ENCODE measurements at places on chromosomes 6 and 20.

DNA sequence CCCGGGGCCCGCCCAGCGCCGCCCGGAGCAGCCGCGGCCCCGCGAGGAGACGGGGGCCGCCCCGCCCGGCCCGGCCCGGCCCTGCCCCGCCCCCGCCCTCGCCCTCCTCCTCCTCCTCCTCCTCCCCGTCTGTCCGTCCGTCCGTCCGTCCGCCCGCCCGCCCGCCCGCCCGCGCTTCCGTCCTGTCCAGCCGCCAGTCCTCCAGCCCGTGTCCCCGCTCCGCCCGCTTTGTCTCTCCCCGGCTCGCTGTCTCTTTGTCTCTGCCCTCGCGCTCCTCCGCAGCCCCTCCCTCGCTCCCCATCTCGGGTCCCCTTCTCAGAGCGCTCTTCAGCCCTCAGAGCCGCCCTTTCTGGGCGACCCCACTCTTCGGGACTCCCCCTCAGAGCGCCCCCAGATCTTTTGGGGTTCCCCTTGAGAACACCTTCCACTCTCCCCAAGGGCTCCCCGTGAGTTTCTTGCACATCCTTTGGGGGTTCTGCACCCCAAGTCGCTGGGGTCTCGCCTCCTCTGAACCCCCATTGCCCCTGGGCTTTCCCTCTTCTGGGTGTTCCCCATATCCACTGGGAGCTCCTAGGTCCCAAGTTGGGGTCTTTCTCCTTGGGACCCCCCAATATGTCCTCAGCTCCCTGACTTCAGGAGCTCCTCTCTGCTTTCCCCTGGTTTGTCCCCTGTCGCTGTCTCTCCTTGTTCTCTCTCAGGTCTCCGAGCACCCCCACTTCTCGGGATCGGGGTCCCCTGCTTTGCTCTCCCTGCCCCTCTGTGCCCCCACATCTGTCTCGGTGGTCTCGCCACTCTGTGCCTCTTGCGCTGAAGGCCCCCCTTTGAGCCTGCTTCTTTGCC is 79.5 kb upstream of the MYL9 start:
- peak; percentile 50 for DNase-seq

DNA sequence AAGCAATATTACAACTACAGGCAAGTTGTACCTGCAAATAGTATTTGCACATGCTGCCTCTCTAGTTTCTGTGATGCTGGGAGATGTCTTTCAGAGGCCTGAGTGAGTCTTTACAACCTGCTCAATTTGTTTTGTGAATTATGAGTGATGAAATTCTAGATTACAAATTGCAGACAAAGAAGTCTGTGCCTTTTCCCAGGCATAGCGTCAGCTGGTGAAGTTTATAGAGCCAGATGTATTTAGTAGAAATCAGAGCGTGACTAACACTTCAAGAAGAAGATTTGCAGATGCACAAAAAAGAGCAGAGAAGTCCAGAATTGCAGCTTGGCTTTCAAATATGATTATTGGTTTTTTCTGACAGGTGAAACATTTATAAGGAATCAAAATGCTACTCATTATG is 289.9 kb downstream of the PLCB1 start:
- DNase-seq, result no peak

DNA sequence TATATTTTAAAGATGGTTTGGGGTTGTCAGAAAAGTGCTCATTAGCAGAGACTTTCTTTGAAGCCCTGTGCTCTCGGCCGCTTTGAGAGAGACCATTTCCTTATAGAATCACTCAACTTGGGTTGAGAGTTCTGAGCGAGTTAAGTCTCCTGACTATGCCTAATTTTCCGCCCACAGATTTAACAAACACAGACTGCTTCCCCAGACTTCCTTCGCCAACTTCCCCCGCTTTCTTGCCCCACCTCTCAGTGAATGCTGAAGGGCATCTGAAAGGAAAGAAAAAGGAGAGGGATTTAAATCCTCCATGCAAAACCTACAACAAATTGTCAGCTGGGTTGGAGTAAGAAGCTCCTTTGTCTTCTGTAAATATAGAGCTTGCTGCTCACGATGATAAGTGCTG is 224.0 kb downstream of the EYA2 start:
- DNase-seq, result no peak

DNA sequence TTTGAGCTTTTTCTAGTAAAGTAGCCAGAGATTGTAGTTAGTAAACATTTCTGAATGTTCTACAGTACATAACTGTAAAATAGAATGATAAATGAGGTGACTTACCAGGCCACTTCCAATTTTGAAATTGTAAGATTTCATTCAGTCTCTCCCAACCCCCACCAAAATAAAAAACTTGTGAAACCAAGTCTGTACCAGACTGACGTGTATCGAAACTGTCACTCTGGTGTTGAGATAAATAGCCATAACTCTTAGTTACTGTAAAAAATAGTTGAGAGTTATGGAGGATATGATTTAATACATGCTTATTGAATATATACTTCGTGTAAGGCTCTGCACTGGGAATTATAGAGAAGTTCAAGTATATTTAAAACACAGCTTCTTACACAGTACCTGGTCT is 455.7 kb downstream of the PLCB1 start:
- no peak for DNase-seq

GRCh38 chr20:57996936-57997890 is 231.2 kb downstream of the ANKRD60 start:
- peak; percentile 18 for DNase-seq

DNA sequence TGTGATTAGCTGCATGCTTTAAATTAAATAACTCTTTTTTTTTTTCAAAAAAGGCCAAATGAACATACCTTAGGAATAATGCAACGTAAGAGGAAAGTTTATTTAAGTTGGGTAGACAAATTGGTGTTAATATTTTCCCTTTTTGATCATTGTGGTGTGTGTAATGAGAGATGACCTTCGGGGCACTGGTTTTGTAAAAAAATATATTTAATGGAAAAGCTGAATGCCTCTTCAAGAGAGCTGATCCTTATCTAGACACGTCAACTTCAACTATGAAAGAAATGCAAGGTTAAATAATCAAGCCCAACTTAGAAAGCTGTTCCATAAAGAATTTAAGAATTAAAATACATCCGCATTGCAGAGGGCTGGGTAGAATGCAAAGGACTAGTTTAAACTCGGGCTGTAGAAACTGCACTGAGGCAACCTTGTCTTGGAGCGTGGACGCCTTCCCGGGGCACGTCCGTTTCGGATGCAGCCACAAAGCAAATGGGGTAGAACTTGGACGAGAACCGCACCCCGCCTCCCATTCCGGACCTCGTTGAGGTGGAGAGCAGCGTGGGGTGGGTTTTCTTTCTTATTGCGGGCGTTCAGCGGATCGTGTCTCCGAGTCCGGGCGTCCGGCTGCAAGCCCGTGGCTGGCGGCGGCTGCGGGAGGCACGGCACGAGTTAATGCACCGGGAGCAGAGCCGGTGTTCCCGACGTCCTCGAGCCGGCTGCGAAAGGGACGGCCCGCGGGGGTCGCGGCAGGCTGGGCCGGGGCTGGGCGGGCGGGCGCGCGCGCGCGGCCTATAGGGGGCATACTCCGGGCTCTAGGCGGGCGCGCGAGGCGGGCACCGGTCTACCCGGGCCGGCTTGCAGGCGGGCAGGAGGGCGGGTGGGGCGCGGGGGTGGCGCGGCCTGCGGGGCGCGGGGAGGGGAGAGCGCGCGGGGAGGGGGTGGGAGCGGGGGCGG is 1.9 kb downstream of the JARID2 start:
- peak; percentile 80 for DNase-seq

- no peak for DNase-seq
Measured at GRCh38 chr6:40349123-40349900, 237.9 kb downstream of the LRFN2 start.

DNA sequence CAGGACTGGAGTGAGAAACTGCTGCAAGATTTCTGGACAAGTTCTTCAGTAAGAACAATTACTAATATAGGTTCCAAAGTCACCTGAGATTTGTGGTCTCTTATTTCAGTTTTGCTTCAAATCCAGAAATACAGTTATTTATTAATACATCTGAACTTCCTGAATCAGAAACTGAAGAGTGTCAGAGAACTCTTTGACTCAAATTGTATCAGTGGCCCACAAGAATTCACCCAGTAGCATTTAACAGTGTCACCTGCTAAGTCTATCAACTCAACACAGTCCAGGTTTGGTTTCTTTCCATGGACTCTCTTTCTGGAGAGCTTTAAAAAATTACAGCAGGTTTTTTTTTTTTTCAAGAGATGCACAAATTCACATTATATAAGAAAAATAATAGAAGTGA is 18.8 kb upstream of the NHSL1 start:
- DNase-seq, result no peak

DNA sequence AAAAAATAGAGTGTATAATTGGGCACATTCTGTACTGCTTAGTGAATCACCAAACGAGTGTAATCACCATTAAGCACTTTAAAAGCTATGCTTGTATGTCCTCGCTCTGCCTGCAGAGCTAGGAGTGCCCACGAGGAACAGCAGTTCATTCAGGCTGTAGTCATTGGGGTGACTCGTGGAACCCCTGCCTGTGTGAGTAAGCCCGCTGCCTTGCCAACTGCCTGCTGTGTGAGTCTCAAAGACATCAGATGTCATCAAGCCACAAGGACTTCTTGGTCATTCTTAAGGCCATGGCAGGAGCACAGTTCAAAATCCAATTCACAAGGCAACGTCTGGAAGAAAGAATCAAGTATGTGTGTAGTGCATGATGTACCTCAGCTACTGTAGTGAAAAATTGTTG is 60.4 kb downstream of the FOXO3 start:
- DNase-seq, result peak; percentile 92

DNA sequence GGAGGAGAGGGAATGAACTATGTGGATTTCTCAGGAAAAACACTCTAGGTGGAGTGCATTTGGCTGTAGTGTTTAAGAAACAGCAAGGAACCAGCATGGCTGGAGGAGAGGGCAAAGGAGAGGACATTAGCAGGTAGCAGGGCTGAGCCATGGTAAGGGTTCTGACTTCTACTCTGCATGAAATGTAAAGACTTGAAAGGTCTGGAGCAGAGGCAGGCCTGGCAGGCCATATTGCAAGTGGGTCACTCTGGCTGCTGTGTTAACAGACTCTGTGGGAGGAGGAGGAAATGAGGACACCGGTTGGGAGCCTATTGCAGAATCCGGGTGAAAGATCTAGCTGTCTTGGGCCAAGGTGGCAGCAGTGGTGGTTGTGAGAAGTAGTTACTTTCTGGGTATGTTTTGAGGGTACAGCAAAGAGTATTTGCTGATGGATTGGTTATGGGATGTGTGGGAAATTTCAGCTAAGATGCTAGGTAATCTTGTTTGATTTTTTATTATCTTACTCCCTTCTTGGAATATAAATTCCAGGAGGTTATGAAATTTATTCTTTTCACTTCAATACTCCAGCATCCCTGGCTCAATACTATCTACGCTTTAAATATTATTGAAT is 115.9 kb upstream of the BCLAF1 start:
- DNase-seq, result no peak

GRCh38 chr6:34059136-34059731 is 86.7 kb downstream of the GRM4 start:
- DNase-seq, result no peak

- no peak for DNase-seq
Measured at GRCh38 chr20:13610184-13610583, 28.5 kb downstream of the TASP1 start.

- peak; percentile 89 for DNase-seq
Measured at GRCh38 chr6:72787391-72788031, 165.6 kb downstream of the KCNQ5 start.

- DNase-seq, result peak; percentile 63
Measured at GRCh38 chr6:110512991-110513390, 36.6 kb upstream of the SLC22A16 start.

Data from iris pigment epithelial cell (primary cell).